ENCODE measurements at places on chromosomes 7 and 10.

GRCh38 chr10:103564776-103565520, 71.4 kb downstream of the NEURL1 start:
- no peak for DNase-seq

DNA sequence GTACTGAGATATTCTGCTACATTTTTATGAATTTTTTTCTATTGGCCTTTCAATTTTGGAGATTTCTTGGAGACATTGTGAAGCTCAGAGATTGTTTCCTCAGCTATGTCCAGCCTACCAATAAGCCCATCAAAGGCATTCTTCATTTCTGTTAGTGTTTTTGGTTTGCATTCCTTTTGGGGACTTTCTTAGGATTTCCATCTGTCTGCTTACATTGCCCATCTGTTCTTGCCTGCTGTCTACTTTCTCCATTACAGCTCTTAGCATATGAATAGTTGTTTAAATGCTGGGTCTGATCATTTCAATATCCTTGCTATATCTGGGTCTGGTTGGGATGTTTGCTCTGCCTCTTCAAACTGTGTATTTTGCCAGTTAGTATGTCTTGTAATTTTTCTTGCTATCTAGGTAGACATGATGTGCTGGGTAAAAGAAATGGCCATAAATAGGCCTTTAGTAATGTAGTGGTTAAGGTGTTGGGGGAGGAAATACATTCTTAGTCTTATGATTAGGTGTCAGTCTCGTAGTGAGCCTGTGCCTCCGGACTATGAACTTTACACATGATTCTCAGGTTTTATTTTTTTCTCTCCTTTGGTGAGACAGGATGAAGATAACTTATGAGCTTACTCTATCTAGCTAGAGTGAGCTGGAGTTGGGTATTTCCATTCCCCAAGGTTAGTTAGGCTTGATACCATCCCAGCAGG, 32.6 kb upstream of the NME8 start:
- DNase-seq: no peak

GRCh38 chr7:77979219-77979618, 180.6 kb downstream of the PHTF2 start:
- DNase-seq: no peak

GRCh38 chr10:97034958-97035769, 150.6 kb downstream of the SLIT1 start:
- no peak for DNase-seq

DNA sequence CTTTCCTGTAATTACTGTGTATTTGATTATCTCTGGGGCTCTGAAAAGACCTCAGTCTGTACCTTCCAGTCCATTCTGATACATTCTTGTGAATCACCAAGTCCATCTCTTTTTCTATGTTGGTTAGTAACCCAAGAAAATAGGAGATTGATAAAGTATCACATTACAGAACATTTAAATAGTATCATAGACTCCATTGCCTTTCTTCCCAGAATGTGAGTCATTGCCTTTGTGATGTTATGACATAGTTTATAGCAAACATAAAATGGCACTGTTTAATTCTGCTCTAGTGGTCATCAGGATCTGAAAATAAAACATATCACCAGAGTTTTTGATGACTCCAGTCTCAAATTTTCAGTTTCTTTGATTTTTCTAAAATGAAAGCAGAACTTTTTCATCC, 78.4 kb downstream of the NRG3 start:
- no peak for DNase-seq

GRCh38 chr7:142808461-142808801, 37.7 kb downstream of the PRSS2 start:
- no peak for DNase-seq

DNA sequence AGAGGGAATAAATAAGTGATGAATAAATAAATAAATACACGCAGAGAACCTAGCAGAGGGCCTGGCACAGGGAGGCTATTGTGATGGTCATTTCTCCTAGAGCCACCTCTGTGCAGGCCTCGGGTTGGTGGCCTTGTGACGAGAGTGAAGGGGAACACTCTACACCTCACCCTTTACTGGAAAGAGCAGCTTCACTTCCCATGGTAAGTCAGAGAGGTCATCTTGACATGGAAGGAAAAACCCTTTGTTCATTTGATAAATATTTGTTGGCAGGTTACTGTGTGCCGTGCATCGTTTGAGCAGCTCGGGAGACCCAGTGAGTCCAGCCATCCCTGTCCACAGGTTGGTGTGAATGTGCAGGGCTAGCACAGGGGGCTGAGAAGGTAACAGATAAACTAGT, 70.2 kb upstream of the PODXL start:
- no peak for DNase-seq

- DNase-seq: no peak
These were observed 76.4 kb downstream of the CRPPA start for GRCh38 chr7:16344927-16345326.

- peak; percentile 89 for DNase-seq
These were observed 134.3 kb downstream of the TAX1BP1 start for GRCh38 chr7:27873981-27874957.

- no peak for DNase-seq
These were observed 33.1 kb downstream of the PDSS1 start for GRCh38 chr10:26730552-26730951.

DNA sequence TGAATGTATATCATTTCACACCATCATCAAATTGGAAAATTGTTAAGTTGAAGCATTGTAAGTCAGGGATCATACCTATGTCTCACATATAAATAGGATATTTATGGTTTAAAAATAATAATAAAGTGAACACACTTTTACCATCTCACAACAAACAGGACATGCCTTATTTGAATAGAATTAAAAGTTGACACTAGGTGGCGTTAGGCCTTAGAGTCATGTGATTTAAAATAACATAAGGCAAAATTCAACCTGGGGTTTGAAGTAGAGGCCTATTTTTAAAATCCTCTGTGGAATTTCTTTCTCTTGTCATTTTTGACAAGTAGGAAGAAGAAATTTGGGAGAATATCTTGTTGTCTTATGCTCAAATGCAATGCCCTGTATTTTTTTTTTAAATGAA, 184.7 kb upstream of the PCDH15 start:
- no peak for DNase-seq

DNA sequence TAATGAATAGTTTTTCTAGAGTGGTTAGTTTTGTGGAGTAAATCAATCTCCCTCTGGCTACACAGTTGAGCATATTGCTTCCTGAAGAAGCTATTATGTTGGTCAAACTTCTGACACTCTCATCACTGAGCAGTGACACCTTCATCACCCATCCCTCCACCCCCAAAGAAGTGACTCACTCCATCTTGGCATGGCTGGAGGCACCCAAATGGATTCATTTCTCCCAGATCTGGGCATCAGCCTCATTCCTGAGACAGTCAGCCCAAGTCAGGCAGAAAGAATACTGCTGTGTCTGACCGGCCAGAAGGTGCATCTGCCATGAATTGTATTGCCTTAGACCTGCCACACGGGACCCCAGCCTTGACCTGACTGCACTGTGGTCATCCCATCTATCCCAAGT, 117.0 kb upstream of the HABP2 start:
- peak; percentile 69 for DNase-seq

DNA sequence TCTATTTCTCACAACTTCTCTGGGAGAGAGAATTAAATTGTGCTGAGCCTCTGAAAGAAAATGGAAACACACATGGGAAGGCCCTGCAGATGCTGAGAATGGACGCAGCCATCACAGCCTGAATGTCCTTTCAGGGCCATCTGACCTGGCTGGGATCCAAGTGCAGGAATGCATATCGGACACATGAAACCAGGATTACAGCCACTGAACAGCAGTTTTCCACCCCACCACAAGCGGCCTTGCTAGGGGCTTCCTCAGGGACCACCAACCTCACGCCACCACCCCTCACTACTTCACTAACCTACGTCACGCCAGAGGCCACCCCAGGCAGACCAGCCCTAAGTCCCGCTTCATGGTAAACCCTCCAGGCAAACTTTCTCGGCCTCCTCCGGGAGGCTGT, 103.3 kb downstream of the DIP2C start:
- DNase-seq: no peak

DNA sequence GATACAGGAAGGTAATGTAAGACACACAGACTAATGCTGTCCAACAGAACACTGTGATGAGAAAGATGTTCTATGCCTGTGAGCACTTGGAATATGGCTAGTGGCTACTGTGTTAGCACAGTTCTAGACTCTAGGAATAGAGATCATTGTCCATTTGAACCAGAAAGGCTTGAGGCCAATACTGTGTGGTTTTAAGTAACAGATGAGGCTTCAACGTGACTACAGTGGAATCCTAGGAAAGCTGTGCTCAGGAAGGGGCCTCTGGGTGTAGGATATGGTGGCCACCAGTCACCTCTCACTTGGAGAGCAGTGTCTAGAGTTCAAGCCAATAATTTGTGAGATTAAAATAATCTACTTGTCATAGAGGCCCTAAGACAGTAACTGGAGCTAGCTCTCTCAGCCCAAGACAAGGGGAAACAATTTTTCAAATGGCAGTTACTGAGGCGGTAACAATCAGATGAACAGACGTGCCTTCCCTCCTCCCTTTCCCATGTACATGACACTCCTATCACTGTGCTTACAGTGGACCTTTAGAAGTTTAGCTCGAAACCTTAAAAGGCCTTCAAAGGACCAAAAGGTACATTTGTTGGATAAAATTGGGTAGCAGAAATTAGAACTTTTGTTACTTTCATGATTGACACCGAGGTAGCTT, 10.2 kb downstream of the ZDHHC16 start:
- DNase-seq: no peak

DNA sequence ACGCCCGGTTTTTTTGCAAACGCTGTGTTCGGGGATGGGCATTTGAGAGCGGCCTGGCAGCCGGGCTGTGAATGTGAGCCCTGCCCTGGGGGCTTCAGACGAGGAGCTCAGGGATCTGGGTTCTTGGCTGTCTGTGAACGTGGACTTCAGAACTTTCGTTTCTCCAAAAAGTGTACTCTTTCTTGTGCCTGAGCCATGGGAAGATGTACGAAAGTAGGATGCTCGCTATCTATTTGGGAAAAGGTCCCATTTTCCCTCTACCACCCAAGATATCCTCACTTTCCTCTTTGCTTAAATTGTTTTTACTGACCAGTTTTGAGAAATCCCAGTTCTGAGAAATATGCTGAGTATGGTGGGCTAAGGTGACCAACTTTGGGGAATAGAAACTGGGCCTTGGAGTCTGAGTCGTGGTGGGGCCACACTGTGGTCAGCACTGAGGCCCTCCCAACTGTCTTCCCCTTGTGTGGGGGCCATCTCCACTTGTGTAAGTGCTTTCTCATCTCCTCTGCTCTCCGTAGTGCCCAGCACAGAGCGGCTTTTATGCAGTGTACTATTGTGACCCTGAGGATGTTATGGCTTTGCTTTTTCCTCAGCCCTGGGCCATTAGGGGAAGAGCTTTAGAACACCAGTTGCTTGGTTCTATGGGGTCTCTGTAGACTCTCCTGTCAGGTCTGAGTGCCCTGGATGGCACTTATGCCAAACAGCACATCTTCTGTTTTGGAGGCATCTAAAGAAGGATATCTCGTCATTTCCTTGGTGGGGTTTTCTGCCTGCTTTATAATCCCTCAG, 918 bp downstream of the DBNL start:
- DNase-seq: peak; percentile 58

GRCh38 chr7:43535031-43535451, 47.9 kb upstream of the STK17A start:
- DNase-seq: no peak

- DNase-seq: no peak
These were observed 26.2 kb upstream of the SLC29A3 start for GRCh38 chr10:71292624-71293445.

- DNase-seq: no peak
These were observed 483.9 kb downstream of the AUTS2 start for GRCh38 chr7:70082099-70082611.

GRCh38 chr10:19832699-19833098, 16.5 kb downstream of the PLXDC2 start:
- no peak for DNase-seq

- no peak for DNase-seq
These were observed 255.3 kb downstream of the FZD1 start for GRCh38 chr7:91519241-91520158.

- no peak for DNase-seq
These were observed 212.1 kb upstream of the GRB10 start for GRCh38 chr7:50994753-50995319.
